ENCODE measurements at places on chromosomes 3 and 15.

- no peak for DNase-seq
Measured at GRCh38 chr3:195537995-195538394, 5.1 kb downstream of the PPP1R2 start.

DNA sequence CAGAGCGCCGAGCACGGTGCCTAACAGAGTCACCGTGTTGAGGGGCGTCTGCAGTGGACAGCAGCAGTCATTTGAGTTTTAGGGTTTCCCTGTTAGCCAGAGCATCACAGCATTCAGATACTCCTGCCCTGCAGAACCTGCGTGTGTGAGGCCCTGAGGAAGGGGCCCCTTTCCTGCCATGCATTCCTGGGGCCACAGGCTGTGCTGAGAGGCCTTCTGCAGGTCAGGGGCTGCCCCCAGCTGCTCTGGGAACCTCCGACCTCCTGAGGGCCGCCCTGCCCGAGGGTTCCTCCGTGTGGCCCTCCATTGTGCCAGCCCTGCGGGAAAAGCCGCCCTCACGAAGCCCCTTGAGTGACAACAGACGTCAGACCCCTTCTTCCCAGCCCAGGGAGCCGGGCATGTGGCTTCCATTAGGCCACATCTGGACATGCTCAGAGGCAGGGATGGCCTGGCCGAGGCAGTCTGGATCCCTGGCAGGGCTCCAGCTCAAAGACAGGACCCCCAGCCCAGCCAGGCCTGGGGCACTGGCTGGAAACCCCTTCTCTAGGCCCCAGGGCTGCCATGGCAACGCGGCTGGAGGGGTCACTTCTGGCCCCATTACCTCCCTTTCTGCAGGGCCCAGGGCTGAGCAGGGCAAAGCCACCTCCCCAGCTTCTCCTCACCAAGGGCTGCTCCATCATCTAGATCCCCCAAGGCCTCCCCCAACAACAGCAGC lies 25.3 kb downstream of the FBLN2 start:
- peak; percentile 56 for DNase-seq

DNA sequence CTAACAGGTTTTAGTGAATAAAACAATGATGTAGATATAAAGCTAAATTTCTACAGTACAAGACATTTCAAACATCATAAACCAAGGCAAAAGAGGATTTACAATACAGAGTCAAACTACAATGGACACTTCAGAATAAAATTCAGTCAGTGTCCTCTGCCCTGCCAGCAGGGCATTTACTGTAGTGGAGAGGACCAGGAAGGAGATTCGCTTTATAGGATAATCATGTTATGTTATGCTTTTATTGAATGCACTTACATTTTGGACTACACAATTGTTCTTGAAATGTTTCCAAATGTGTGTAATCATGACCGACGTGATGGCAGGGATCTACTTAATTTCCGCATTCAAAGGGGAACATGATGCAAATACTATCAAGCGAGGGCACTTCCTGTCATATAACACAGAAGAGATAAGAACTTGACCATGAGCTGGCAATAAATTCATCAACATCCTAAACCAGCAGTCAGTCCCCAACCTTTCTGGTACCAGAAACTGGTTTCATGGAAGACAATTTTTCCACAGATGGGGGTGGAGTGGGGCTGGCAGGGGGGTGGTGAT lies 925.6 kb downstream of the FHIT start:
- DNase-seq = no peak

- peak; percentile 89 for DNase-seq
Measured at GRCh38 chr3:177835917-177836316, 638.6 kb upstream of the TBL1XR1 start.

DNA sequence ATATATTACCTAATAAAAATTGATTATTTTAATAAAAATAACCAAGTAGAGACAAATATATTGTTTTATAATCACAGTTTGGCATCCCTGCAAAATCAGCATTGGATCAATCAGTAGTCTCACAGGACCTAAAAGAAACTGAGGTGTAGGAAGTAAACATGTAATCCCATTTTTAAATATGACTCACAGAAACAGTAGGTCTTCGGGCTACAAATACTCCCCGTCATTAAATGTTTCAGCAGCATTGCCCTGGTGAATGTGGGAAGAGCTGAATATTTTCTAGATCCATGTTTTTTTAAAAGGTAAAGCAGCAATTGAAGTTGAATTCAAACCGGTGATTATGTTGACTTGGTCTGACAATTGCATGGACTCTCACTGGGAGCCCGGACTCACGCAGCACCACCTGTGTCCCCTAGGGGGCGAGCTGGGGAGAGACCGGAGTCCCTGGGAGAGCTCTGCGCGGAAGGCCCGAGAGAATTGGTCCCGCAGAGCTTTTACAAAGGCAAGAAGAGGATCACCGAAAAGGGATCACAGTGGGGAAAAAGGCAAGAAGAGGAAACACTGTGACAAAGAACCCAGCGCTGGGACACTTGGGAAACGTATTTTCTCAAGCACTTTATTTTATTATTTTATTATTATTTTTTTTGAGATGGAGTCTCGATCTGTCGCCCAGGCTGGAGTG lies 17.2 kb upstream of the USP3 start:
- peak; percentile 84 for DNase-seq

DNA sequence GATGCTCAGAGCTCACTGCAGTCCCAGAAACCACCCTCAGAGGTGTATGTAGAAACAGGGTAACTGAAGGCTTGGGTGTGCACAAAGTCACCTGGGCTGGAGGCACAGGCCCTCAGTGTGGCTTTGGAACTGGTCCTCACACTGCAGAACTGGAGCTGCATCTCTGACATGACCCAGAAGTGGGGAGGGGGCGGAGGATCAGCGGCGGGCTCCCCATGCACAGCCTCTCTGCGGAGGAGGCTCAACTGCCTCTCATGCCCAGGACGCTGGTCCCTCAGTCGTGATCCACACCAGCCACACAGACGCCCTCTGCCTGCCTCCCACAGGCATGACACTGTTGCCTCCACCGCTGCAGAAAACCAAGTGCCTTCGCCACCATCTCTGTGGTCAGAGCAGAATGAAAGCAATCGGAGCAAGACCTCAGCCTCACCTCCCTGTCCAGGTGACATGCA lies 73.7 kb downstream of the TM2D3 start:
- DNase-seq = no peak

DNA sequence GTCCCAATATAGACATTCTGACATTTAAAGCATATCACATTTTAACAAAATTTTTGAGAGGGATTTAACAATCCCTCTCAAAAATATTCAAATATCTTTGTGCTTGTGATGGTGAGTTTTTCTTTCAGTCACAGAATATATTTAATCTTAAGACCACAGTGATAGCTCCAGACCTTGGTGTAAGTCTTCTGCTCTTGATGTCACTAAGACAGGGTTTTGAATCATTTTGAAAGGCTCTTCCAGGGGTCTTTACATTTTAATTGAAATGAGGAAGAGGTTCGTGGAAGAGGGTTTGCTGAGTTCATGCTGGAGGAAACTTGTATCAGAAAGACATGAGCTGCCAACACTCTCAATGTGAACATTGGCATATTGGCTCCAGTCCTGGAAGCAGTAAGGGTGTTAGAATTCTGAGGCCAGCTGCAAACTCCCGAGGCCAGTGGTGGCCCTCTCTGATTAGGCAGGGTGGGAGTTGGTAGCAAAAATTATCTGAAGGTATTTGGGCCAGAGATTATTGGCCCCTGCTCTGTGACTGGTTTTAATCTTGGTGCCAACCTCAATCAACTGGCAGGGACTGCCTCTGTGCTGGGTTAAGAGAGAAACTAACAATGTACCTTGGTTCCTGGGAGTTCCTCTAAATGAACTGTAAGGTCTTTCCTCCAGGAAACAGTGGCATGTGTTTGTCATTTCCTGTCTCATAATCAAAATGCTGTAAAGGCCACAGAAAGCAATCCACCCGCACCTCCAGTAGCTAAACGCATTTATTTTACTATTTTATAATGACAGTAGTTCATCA lies 5.3 kb downstream of the POU1F1 start:
- no peak for DNase-seq

GRCh38 chr3:23238578-23238977 lies 35.5 kb downstream of the UBE2E2 start:
- DNase-seq = no peak

- no peak for DNase-seq
Measured at GRCh38 chr3:186651678-186652215, 11.5 kb downstream of the FETUB start.

GRCh38 chr3:190060192-190060775 lies 60.4 kb downstream of the P3H2 start:
- no peak for DNase-seq

DNA sequence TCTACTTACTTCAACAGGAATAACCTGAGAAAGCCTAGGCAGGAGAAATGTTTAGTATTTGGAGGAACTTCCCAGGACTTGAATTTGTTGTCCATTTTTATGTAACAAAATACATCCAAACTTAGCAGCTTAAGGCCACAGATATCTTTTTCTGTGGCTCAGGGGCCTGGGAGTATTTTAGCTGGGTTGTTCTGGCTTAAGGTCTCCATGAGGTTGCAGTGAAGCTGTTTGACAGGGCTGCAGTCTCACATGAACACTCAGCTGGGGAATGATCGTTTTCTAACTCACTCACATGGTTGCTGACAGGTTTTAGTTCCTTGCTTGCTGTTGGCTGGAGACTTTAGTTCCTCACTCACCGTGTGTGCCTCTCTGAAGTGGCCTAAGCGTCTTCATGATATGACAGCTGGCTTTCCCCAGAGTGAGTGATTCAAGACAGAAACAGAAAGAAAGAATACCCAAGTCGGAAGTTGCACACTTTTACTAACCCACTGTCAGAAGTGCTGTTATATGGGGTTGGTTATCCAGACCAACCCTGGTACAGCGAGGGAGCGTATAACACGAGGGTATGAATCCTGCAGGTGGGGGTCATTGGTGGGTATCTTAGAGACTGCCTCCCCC lies 229.7 kb upstream of the TBL1XR1 start:
- no peak for DNase-seq

GRCh38 chr15:84111575-84111974 lies 124.0 kb upstream of the GOLGA6L4 start:
- no peak for DNase-seq

GRCh38 chr15:51883271-51883837 lies 53.9 kb downstream of the TMOD3 start:
- DNase-seq = peak; percentile 39

GRCh38 chr3:151580591-151580990 lies 119.7 kb upstream of the IGSF10 start:
- peak; percentile 64 for DNase-seq

GRCh38 chr3:194541483-194541882 lies 54.7 kb upstream of the ATP13A3 start:
- DNase-seq = no peak

GRCh38 chr3:118766306-118766669 lies 268.4 kb downstream of the IGSF11 start:
- no peak for DNase-seq

DNA sequence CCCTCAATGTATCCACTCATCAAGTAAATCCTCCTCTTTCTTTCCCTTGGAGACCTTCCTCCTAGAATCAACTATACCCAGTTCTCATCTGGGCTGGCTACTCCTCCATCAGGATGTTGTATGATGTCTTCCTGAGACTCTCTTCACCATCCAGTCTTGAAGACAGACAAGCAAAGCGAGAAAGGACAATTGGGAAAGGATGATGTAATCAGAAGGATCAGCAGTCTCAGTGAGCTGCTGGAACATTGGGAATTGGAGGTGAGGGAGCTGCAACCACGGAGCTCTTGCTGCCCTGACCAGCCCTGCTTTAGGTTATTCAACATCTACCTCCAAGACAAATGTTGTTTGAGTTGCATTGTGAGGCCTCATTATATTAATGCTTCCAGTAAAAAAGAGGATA lies 48.0 kb upstream of the UBP1 start:
- no peak for DNase-seq

GRCh38 chr3:45760878-45761711 lies 35.2 kb downstream of the SLC6A20 start:
- peak; percentile 54 for DNase-seq

- no peak for DNase-seq
Measured at GRCh38 chr3:179463319-179463718, 12.0 kb upstream of the GNB4 start.

GRCh38 chr3:198030125-198030524 lies 70.1 kb downstream of the LMLN start:
- DNase-seq = no peak

- no peak for DNase-seq
Measured at GRCh38 chr15:72515591-72516389, 41.7 kb downstream of the ARIH1 start.

GRCh38 chr3:72120806-72121778 lies 336.1 kb upstream of the PROK2 start:
- DNase-seq = no peak

DNA sequence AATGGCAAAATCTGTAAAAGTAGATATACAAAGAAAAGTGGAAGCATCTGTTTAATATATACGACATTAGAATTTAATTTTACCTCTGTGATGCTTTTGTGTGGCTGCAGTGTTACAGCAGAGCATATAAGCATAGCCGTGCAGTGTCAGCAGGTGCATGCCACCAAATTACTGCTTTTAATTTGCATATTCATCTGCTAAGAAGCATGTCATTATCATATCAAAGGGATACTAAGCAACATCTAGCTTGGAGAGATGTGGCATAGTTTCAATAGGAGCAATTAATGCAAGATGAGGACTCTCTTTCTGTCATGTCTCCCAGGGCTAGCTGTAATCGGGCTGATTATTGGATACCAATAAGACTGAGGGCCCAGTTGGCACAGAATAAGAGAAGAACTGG lies 214.4 kb upstream of the SOX2 start:
- DNase-seq = no peak

GRCh38 chr15:95596496-95596895 lies 734.0 kb upstream of the NR2F2 start:
- DNase-seq = no peak

DNA sequence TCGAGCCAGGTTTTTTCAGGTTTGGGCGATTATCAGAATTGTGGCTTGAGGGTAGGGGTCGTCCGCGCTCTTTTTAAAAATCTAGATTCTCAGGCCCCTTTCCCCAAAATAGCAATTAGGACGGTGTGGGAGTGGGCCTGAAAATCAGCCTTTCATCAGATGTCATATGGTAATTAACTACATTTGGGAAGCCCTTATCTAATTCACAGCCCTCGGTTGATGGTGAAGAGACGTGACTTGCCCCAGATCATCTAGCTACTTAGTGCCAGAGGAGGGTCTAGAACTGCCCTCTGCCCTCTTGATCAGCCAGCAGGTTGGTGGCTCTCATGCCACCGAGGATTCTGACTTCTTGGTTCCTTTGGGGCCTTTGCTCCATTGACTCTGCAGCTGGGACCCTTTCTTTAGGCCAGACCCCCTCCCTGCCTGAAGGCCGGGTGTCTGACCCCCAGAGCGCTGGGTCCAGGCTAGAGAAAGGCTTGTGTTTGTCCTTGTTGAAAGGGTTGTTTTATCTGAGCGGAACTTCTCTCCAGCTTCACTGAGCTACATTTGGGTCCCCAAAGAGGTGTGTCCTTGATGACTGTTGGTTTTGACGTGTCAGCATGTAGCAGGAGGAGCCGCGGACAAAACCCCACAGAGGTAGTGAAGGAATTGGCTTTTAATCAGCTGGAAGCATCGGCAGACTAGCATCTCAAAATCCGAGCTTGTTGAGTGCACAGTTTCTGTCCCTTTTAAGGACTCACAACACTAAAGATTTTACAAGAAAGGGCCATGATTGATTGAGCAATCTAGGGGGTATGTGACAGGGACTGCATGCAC lies 857 bp downstream of the AEN start:
- peak; percentile 59 for DNase-seq

Measured in foreskin fibroblast (primary cell).